ENCODE measurements at places on chromosomes 2 and 18.

- DNase-seq = no peak
These were observed 686.0 kb downstream of the NRXN1 start for GRCh38 chr2:50345701-50346591.

- DNase-seq = no peak
These were observed 110.3 kb downstream of the CMPK2 start for GRCh38 chr2:6755456-6755855.

- no peak for DNase-seq
These were observed 607.5 kb upstream of the REG3G start for GRCh38 chr2:78418021-78418420.

DNA sequence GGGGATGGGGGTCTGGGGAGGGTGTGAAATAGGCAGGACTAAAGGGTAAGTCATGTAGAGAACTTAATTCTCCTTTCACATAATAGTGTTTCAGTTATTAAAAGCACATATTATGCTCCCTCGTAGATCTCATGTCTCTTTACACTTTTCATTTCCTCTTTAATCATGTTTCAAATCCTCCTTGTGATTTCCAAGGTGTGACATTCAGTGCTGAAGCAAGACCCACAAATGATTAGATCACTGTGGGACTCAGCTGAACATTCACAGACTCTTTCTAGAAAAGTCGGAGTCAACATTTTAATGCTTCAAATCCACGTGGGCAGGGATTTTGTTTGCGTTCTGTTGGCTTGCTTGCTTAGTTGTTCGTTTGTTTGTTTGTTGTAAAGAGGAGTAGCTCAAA lies 34.7 kb upstream of the CALCRL start:
- DNase-seq = no peak

- no peak for DNase-seq
These were observed 241.1 kb downstream of the TMEM182 start for GRCh38 chr2:103002954-103003353.

- DNase-seq = no peak
These were observed 88.3 kb downstream of the SOWAHC start for GRCh38 chr2:109702250-109702985.

DNA sequence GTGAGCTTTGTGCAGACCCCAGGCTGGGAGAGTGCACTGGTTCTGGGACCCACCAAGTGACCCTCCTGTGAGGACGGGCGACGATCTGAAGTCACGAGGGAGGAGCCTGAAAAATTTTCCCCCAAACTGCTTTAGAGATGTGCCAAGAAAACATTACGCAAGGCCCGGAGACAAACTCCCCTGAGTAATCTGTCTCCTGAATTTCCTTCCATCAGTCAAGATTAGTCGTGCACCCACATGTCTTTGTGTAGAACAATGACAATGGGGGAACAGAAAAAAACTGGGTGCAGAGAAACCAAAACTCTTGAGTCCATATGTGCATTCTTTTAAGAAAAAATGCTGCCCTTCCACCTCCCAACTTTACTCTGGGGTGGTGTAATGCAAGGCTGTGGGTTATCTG lies 12.6 kb upstream of the NCK2 start:
- DNase-seq = no peak

GRCh38 chr2:191010887-191011885 lies 2.8 kb downstream of the STAT1 start:
- DNase-seq = no peak

GRCh38 chr2:83054751-83055150 lies 1404.3 kb downstream of the SUCLG1 start:
- DNase-seq = no peak

DNA sequence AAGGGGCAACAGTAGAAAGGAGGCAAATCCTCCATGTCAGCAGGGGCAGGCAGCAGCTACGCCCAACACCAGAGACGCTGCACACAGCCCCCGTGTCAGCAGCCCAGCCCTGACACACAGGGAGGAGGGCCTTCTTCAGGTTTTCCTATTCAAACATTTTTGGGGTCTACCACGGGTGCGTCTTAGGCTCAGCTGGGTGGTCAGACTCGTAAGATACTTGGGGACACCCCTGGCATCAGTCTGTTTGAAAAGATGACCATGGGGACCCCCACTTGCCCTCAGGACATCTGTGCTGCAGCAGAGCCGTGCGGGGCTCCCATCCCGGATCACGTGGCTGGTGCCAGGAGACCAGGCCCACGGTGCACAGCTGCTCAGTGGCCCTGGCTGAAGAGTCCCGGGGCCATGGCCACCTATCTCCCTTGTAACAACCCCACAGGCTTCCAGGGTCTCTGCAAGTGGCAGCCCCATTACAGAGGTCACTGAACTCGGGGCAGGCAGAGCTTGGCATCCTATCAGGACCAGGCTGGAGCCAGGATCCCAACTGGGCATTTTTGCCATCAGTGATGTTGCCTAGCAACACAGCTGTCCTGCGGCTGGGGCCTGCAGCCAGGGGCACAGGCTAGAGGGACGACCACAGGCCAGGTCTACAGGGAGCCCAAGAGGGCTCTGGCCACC lies 82.5 kb downstream of the EDAR start:
- no peak for DNase-seq

- no peak for DNase-seq
These were observed 182.9 kb downstream of the VWC2L start for GRCh38 chr2:214593727-214594126.

GRCh38 chr2:209817844-209818271 lies 46.2 kb downstream of the UNC80 start:
- no peak for DNase-seq

DNA sequence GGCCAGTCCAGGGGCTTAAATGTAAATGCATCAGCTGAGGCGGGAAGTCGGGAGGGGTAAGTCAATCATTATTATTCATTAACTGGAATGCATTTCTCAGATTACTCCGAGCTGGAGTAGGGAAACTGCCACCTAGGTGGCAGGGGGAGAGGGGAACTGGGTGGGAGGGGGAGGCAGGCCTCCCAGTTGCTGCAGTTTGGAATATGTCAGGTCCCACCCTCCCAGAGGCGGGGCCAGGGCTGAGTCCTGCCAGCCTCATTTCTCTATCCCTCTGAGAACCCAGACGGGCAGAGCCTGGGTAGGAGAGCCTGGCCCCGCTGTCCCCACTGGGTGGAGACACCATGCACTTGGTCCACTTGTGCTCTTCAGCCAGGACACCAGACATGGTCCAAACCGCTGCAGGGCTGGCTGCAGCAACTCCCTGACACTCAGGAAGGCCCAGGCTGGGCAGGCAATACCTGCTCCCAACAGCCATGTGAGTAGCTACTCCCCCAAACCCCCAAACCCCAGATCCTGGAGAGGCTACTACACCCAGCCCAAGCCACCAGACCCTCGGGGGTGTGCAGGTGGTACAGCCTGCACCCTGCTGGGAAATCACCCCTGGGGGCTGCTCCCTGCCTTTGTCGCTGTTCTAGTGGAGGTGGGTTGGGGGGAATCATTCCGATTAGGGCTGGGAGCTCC lies at the start of gene GPBAR1:
Gene GPBAR1, plus strand, starts transcription at position 274 of the 681 bp plus-strand sequence. CDS start 1,710 bp downstream, outside the sequence.
- no peak for DNase-seq

DNA sequence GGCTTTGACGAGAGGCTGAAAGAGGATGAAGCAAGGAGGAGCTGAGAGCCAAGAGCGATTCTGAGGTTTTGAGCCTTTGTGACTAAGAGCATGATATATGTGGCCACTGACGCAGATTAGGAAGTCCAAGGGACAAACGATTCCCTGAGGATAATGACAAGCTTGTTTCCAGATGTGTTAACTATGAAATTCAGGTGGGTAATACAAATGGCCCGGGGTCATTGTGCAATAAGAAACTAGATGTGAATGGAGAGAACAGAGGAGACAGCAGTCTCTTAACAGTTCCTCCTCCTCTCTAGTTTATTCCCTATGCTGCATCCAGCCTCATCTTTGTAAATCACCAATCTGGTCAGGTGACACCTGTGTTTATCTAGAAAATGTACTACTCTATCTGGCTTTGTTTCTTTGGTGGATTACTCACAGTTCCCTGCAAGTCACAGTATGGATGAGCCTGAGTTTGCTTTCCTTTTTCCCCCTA lies 84.2 kb downstream of the SOCS6 start:
- no peak for DNase-seq

- peak; percentile 59 for DNase-seq
These were observed 111.6 kb downstream of the AGAP1 start for GRCh38 chr2:235605312-235606003.

- DNase-seq = no peak
These were observed 99.3 kb upstream of the GPR45 start for GRCh38 chr2:105142239-105142638.

DNA sequence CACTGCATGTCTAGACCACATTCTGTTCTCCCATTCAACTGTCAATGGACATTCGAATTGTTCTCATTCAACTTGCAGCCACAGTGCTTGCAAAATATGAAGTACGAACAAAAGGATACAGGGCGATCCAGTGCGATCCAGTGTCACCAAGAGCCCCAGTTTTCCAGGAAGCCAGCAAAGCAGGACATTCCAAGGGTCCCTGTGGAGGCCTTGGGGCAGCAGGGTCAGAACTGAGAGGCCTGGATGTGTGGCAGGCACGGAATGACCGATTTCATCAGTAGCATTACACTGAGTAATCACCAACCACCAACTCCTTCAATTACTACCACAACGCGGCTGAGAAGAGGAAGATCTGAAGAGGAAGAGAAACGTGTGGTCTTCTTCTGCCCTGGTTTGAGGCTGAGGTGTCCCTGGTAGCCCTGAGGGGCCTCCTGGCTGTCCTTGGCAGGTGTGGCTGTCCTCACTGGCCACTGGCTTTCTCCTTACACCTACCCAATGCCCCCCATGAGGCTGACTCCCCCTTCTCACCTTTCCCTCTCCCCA lies 172.7 kb upstream of the FHL2 start:
- DNase-seq = no peak

GRCh38 chr2:233185963-233186362 lies 65.5 kb upstream of the ATG16L1 start:
- no peak for DNase-seq

DNA sequence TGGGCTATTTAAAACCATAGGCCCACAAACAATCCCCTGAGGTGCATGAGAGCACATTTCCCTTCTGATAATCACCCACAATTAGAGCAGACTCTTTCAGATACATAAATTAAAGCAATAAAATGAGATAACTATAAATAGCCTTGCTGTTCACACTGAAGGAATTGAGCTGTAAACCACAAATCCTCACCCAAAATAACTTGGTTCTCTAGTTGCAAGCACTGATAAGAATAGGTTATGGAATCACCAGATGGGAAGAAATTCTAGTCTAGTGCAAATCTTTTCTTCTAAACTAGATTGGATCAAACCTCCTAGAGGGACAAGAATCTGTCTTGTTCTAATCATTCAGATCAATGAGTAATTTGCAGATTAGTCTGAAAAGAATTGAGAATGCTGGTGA lies 64.6 kb downstream of the NAB1 start:
- no peak for DNase-seq

DNA sequence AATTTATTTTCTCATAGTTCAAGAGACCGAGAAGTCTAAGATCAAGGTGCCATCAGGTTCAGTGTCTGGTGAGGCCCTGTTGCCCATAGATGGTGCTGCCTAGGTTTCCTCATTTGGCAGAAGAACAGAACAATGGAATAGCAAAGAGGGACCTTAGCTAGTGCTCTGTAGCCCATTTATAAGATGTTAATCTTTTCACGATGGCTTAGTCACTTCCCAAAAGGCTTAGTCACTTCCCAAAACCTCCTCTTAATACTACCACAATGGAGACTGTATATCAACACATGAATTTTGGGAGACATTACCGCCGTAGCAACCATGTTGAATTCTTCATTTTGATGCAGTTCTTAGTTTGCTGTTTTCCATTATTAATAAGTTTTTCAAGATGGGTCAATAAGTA lies 246.3 kb upstream of the NRP2 start:
- DNase-seq = no peak

DNA sequence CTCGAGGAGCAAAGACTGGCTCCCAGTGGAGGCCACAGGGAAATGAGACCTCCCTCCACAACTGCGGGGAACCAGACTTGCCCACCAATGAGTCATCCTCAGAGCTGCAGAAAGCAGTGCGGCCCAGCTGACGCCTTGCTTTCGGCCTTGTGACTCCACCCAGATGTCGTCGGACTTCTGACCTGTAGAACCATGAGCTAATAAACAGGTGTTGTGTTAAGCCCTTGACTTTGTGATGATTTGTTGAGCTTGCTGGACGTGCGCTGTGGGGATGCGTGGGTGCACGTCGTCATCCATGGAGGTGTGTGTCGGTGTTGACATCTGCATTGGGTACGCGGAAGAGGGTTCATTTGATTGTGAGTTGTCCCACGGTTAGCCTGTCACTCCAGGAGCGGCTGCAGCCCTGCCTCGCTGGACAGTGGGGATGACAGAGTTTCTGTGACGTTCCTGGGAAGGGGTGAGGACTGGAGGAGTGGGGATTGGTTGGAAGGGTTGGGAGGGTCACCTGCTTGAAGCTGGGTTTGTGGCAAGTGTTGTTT lies 154.1 kb downstream of the SH3BP4 start:
- no peak for DNase-seq

GRCh38 chr2:238116298-238117198 lies 16.4 kb downstream of the ESPNL start:
- no peak for DNase-seq

GRCh38 chr2:210635257-210635656 lies 78.9 kb downstream of the CPS1 start:
- no peak for DNase-seq

DNA sequence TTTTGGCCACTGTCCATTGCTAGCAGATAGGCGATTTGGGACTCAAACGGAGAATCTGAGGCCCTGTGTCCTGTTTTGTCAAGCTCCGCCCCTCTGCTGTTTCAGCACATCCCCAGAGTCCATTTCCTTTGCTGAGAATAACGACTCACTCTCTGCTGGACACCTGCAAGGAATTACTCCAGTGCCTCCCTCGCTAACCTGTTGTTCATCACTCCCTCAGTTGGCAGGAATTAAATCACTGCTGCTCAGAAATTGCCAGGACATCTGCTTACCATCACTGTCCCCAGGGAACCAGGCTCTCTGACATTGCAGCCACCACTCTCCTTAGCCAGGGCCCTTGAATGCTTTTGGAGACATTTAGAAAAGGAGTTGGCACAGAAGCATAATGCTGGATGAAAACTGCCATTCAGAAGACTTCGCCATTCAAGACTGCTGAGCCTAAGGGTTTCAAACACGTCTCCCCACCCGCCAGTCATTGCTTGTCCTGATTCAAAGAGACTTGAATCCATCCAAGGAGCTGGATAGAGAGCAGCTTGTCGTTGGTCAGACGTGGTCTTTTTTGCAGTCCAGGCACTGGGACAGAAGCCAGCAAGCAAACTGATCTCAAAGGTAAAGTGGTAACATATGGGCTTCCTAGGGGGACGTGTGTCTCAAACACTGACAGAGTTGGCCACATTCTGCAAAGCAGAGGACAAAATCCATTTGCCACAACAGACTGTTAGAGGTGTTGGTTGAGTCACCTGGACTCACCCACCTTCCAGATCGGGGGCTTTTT lies 155.3 kb downstream of the UXS1 start:
- no peak for DNase-seq

DNA sequence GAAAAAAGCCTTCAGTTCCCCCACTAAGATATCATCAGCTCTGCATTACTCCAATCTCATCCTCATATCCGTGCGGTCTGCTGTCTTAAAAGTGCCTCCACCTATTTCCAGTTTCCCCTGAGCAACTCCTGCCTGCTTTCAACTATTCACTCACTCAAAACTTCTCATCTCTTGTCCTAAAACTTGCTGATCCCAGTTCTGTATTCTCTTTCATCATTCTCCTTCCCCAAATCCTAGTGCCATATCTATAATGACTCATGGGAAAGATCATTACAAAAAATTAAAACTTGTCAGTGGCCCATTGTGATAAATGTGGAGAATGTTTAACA lies 20.0 kb downstream of the ACVR1 start:
- no peak for DNase-seq

GRCh38 chr18:24499814-24500213 lies 39.4 kb downstream of the HRH4 start:
- DNase-seq = no peak

GRCh38 chr2:190626641-190627210 lies 22.2 kb upstream of the NAB1 start:
- no peak for DNase-seq

Data from amygdala (tissue), 56 donors.